H9 (cell line): ENCODE measurements at places on chromosomes 1 and 21.

DNA sequence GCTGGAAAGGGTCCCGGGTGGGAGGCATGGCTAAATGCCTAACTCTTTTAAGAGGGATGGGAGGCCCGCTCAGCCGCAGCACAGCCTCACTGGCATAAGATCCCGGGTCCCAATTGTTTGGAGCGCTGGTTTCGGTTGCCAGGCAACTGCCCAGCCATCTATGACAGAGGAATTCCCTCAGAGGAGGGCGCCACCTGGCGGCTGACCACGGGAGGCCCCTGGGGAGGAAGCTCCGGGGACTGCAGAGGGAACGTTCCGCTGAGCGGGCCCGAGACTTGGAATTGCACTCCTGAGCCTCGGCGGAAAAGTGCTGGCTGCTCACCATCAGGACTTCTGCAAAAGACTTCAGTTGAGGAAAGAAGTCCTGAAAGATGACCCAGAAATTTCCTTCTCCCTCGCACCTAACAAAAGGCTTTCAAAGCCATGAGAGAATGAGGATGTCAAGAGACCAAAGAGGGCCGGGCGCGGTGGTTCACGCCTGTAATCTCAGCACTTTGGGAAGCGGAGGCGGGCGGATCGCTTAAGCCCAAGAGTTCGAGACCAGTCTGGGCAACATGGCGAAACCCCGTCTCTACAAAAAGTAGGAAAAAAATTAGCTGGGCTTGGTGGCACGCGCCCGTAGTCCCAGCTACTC is 1.1 kb upstream of the ELAPOR1 start:
- peaks cover 23% of the 10 kb centered on the region; the same call in 1 of the 2 replicates for H3K27me3 ChIP-seq
- peak overlapping the region; percentile 48 for H3K4me3 ChIP-seq
- H3K36me3 ChIP-seq = no peaks in the 10 kb centered on the region
- no peaks in the 10 kb centered on the region for H3K4me1 ChIP-seq
- H3K27ac ChIP-seq = no peak overlapping the region

- H3K27me3 ChIP-seq = no peaks in the 10 kb centered on the region
- no peaks in the 10 kb centered on the region for H3K4me1 ChIP-seq
- H3K27ac ChIP-seq = no peak overlapping the region
- H3K36me3 ChIP-seq = 0 out of 2 replicates have a peak, but pooled peaks cover 3% of the 10 kb centered on the region
These were observed 212.4 kb downstream of the BACH1 start for GRCh38 chr21:29511096-29511495.

- no peak overlapping the region for H3K4me3 ChIP-seq
- no peaks in the 10 kb centered on the region for H3K27me3 ChIP-seq
- no peaks in the 10 kb centered on the region for H3K36me3 ChIP-seq
- no peak overlapping the region for H3K27ac ChIP-seq
- no peak for DNase-seq
These were observed 20.0 kb downstream of the UBASH3A start for GRCh38 chr21:42423685-42424084.

DNA sequence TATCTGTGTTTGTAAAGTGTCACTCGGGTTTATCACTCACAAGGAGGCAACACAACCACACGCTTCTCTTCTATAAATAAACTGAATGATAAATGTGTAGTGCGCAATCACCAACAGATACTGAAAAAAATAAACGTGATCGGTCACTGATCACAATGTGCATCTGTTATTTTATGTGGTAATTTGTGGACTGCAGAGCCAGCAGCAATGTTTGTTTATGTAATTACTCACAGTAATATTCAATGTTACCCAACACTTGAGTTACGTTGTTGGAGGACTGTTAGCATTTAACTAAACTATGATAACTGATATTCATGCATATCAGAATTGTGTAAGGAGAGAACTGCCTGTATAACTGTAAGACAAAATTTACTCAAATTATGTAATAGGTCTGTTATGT is 129.6 kb downstream of the USH2A start:
- H3K4me1 ChIP-seq = no peaks in the 10 kb centered on the region
- DNase-seq = no peak
- H3K4me3 ChIP-seq = no peak overlapping the region

GRCh38 chr21:36927719-36928117 is 38.8 kb downstream of the HLCS start:
- no peaks in the 10 kb centered on the region for H3K4me1 ChIP-seq
- H3K36me3 ChIP-seq = no peaks in the 10 kb centered on the region; the same call in 1 of the 2 replicates
- H3K27ac ChIP-seq = no peak overlapping the region
- H3K4me3 ChIP-seq = no peak overlapping the region
- peak; percentile 80 for DNase-seq
- H3K27me3 ChIP-seq = no peaks in the 10 kb centered on the region
